ENCODE measurements at places on chromosomes 3 and 15.

- no peak for DNase-seq
Measured at GRCh38 chr3:23308986-23309625, 106.0 kb downstream of the UBE2E2 start.

GRCh38 chr3:107846279-107846852 lies 244.5 kb downstream of the CD47 start:
- peak; percentile 27 for DNase-seq

- DNase-seq = no peak
Measured at GRCh38 chr3:53226142-53226840, 29.5 kb downstream of the TKT start.

GRCh38 chr15:34241376-34242330 lies 16.8 kb downstream of the EMC4 start:
- DNase-seq = peak; percentile 58

- no peak for DNase-seq
Measured at GRCh38 chr3:181615666-181616065, 96.1 kb upstream of the SOX2 start.

GRCh38 chr3:183156266-183156665 lies 6.3 kb downstream of the LAMP3 start:
- no peak for DNase-seq

- DNase-seq = no peak
Measured at GRCh38 chr3:132255041-132255745, 62.0 kb upstream of the ACP3 start.

Measured in activated CD4-positive, alpha-beta T cell treated with anti-CD3 and anti-CD28 coated beads, Interleukin-2, amount 10 ng/mL, durations not matched to agents 7 days and 5 days (primary cell).